ENCODE measurements at places on chromosomes 5 and 9.

GRCh38 chr9:124507880-124508423, 753 bp upstream of the NR5A1 start:
- DNase-seq: no peak

GRCh38 chr5:95934207-95934804, 27.3 kb downstream of the ELL2 start:
- no peak for DNase-seq

DNA sequence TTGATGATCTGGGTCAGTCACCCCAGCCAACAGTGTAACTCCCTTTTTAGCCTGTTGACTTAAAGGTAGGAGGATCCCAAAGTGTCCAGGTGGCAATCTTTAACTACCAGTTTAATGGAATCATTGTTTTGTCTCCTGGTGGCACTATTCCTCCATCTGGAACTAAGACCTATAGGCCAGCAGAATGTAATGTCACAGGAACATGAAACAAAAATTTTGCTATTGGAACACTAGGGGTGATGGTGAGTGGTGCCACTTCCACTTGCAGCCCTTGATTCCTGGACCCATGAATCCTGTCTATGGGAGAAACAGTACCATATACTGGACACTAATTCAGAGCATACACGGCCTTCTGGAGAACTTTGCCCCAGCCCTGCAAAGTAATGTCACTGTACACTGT, 219.5 kb upstream of the RASA1 start:
- DNase-seq: no peak

DNA sequence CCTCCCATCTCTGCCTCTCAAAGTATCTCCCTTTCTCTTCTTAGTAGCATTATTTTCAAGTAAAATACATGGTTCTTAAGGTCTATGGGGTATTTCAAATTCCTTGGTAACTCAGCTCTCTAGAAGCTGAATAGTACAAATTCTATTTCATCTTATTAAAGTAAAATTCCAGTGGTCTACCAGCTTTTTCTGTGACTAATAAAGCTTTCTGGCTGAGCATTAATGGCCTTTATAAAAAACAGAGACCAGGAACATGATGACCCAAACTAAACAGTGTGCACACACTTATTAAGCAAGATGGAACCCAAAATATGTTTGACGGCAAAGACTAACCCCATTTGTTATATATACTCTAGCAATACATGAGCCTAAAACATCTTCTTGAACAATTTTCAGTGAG, 142.6 kb downstream of the OR2K2 start:
- no peak for DNase-seq

- no peak for DNase-seq
Measured at GRCh38 chr5:153782589-153783361, 255.9 kb downstream of the FAM114A2 start.

GRCh38 chr5:39599721-39600431, 175.1 kb upstream of the DAB2 start:
- DNase-seq: no peak

- no peak for DNase-seq
Measured at GRCh38 chr5:14737291-14737690, 72.8 kb downstream of the OTULIN start.

DNA sequence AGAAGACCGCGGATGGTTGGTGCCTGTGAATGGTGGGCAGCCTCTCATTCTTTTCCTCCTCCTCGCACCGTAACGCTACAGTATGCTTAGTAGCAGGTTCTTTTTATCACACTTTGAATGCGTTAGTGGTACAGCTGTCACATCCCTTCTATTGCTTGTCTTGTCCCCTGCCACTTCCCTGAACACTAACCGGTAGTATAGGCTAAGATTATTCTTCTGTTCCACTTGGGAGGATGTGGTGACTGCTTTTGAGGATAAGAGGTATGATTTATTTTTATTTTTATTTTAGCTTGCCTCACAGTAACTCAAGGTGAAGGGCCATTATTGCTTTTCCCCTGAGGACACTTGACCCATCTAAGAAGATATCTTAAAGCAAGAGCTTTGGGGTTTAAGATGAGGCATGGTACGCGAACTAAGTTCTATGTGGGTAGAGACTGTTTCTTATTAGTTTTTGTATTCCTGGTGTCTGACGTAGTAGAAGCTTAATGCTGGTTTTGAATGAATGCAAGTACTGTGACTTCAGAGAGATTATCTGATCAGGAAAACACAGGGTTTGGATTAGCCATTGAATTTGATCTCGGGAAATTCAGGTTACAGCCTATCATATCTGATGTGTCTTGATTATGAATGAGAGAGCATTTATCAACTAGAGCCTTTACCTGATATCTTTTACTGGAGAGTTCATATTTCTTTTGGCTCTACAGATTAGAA, 951 bp downstream of the UNC13B start:
- DNase-seq: no peak

- no peak for DNase-seq
Measured at GRCh38 chr9:111258209-111258874, 71.7 kb downstream of the OR2K2 start.

DNA sequence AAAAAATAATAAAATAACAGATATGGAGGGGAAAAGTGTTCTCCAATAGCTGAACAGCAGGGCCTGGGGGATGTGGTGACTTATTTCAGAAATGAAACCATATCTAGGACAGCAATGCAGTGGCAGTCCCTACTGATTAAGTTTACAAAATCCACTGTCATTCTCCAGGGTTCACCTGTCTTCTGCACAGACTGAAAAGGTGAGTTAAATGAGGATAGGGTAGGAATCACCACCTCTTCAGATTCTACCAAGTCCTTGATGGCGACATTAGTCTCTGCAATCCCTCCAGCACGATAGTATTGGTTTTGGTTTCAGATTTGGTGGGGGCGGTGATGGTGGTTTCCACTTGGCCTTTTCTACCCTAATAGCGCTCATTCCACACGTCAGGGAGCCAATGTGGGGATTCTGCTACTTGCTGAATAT, 32.3 kb upstream of the NPM1 start:
- no peak for DNase-seq

- DNase-seq: peak; percentile 59
Measured at GRCh38 chr5:55903121-55903701, 52.1 kb downstream of the IL31RA start.

DNA sequence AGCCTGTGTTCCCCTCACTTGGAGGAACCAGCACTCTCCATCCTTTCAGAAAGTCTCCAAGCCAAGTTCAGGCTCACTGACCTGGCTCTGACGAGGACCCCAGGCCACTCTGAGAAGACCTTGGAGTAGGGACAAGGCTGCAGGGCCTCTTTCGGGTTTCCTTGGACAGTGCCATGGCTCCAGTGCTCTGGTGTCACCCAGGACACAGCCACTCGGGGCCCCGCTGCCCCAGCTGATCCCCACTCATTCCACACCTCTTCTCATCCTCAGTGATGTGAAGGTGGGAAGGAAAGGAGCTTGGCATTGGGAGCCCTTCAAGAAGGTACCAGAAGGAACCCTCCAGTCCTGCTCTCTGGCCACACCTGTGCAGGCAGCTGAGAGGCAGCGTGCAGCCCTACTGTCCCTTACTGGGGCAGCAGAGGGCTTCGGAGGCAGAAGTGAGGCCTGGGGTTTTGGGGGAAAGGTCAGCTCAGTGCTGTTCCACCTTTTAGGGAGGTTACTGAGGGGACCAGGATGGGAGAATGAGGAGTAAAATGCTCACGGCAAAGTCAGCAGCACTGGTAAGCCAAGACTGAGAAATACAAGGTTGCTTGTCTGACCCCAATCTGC, 4.7 kb upstream of the NUP214 start:
- DNase-seq: no peak

GRCh38 chr9:20593105-20593504, 29.2 kb downstream of the MLLT3 start:
- no peak for DNase-seq

DNA sequence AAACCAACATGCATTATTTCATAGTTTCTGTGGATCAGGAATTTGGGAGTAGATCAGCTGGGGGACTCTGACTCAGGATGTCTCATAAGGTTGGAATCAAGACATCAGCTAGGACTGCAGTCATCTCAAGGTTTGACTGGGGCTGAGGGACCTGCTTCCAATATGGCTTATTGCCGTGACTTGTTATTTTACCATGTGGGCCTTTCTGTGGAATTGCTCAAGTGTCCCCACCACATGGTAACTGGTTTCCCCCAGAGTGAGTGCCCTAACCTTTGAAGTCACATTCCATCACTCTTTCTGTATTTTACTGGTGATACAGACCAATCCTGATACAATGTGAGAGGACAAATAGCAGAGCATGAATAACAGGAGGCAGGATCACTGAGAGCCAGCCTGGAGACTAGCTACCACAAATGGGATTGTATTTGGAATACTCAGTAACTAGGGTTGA, 70.2 kb upstream of the ELL2 start:
- DNase-seq: no peak

DNA sequence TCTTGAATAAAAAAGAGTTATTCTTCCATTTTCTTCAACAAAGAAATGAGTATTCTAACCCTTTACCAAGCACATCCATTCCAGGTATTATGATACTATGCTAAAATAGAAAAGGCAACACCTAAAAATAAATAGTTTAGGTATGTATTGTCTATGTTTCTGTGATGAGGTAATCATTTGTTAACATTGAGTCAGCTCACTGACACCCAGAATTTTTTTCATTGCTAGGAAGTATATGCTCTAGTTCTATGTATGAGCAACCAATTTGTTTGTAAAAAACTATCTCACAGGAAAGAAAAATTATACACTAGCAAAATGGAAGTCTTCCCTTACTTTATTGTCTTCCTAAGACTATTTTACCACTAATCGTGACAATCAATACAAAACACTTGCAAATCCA, 615.6 kb upstream of the GRIN3A start:
- DNase-seq: no peak

GRCh38 chr5:54001976-54002775, 308.2 kb downstream of the ARL15 start:
- no peak for DNase-seq

DNA sequence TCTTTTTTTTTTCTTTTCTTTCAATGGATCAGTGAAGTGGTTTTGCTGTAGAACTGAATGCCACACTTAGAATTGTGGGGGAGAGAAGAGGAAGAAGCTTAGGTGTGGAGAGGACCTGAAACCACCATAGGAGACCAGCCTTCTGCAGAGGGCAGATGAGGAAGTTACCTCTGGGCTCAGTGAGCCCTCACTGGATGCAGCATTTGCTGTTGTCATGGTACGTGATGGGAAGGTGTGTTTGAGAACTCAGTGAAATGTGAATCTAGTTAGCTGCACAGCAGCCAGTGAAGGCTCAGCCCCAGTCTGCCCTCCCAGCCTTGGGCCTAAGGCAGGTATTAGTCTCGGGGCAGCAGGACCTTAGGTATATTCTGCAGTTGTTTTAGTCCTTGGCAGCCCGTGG, 17.5 kb downstream of the CYFIP2 start:
- no peak for DNase-seq

DNA sequence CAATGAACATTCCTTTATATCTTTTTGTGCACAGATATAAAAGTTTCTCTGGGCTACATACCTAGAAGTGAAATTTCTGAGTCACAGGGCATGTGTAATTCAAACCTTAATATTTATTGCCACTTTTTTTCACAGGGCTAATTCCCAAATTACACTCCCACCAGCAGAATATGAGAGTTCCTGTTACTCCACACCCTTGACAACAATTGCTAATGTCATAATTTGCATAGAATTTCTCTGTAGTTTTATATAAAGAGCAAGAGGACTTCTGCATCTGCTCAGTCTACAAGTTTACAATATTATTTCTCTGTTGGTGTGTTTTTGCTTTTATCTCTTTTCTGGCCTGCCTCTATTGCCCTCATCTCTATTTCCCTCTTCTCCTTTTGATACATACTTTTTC, 518.5 kb downstream of the ZNF608 start:
- DNase-seq: no peak

DNA sequence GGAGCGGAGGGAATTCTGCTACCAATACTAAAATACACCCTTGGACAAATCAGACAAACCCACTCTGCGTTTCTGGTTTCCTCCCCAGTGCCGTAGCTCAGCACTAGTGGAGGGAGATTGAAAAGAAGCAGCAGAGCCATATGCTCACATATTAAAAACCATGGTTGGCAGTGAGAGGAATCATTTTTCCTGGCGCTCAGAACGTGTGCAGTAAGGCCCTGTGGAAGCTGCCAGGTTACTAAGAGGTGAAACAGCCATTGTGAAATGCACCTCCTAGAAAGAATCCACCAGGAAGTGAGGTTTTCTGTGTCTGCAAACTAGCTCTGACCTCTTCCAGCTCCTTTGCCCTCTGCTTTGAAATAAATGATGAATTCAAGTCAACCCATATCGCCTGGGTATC, 177.2 kb downstream of the ERCC6L2 start:
- DNase-seq: no peak

- no peak for DNase-seq
Measured at GRCh38 chr5:139684881-139685749, 37.0 kb downstream of the CXXC5 start.

DNA sequence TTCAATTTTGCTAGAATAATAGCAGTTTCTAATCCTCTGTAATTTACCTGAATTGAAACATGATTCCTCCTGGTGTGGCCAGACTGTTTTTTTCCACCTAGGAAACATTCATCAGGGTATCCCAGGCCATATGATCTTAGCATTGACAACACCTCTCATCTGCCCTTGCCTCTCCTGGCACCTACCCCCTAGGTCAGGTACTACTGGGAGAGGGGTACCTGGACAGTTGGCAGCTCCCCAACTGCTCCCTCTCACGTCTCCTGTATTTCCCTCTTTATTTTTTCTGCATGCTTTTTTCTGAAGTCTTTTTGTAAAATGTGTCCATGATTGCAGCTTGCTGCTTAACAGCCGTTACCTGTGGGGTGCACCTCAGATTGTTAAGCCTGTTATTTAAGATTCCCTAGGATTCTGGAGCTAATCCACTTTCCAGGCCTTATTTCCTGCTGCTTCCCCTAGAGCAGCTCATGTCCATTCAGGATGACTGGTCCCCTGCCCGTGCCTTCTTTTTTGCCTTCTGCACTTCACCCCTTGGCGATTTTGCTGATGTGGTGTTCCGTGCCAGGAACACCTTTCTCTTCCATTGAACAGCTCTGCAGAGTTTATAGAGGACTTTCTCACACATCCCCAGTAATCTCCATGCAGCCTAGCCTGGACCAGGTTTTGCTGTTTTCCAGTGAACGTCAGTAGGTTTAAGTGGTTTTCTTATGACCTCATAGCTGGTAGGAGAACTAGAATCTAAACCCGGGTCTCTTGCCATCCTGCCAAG, 33.6 kb downstream of the SNX30 start:
- DNase-seq: no peak

- no peak for DNase-seq
Measured at GRCh38 chr5:92504346-92504745, 1076.7 kb downstream of the NR2F1-AS1 start.

DNA sequence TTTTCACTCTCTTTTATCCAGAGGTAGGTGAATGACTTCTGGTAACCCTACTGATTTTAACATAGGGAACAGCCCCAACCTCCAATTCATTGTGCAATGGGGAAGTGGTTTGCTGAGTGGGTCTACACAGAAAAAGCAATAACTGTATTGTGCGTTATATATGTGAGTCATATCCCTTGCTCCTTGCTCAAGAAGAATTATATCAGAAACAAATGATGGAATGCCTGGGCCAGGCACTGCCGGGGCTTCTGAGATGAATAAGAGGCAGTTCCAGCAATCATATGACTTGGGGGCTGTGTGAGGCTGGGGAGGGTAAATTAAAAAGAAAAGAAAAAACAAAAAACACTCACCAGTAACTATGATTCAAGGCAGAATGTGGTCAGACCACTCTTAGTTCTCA, 79.2 kb upstream of the ABCA1 start:
- DNase-seq: no peak

All from activated gamma-delta T cell treated with anti-CD3 and anti-CD28 coated beads, Interleukin-2, amount 50 U/mL, for 16 hours (primary cell).